ENCODE measurements at places on chromosomes 1 and 21.

GRCh38 chr1:146021050-146021445 is 487 bp downstream of the HJV start:
- DNase-seq = no peak

DNA sequence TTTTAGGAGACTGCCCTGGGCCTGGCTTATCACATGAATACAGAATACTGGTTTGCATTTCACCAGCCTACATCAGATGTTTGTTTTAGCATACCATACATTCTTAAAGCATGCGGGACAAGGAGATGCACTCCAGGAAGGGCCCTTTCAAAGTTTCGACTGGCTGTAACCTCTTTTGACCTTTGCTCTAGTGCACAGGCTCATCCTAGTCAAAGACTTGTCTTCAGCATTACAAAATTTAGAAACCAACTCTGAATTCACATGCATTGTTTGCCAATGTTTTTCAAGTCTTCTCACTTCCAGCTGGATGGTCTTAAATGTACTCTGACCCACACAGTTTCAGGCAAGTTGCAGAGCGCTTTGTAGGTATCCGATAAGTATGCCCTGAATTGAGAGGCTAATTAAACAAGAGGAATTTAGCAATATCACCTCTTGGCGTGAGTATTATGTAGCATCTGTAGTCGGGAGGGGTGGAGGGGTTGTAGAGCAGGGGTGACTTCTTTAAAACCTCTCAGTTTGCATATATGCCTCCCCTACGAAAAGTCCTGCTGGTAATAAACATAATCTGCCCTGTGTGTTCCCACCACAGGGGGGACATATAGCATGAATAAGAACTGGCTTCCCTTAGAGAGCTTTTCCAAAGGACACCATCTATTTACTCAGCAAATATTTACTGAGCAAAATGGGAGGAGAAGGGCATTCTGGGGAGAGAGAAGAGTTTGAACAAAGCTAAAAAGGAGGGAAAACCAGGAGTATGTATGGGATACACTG is 24.4 kb upstream of the AHCYL1 start:
- DNase-seq = no peak

DNA sequence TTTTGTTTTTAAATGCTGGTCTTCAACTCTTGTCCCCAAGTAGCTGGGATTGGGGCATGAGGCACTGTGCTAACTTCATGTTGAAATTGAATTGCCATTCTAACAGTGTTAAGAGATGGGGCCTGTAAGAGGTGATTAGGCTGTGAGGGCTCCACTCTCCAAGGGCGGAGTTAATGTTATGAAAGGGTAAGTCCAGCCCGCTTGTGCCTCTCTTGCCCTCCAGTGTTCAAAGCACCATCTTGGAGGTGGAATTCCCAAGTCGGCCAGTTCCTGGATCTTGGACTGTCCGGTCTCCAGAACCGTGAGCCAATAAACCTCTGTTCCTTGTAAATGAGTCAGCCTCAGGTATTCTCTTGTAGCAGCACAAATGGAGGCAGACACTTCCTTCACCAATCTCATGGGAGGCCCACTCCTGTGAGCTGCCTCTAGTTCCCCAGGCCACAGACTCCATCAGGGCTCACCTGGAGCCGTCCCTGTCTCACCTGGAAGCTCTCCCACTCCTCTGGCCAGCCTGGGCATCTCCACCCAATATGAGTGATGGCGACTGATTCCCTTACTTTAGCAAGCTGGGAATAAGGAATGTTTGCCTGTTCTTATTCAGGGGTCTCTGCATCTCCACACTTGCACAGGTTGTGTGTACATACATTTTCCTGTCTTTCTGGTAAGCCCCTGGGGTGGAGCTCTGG is 15.5 kb downstream of the IBA57 start:
- no peak for DNase-seq

DNA sequence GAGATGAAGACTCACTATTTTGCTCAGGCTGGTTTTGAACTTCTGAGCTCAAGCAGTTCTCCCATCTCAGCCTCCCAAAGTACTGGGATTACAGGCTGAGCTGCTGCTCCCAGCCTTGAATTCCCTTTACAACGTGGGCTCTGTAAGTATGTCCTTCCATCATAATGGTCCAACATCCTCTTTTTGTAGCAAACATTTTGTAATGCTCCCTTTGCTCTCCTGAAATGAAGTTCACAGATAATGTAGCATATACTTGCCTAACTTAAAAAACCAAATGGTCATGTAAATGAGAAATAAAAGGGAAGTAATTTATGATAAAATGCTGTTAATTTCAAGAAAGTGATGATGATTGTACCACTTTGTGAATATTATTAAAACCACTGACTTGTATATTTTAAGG is 30.5 kb upstream of the THEM4 start:
- DNase-seq = no peak

- DNase-seq = no peak
These were observed 45.9 kb downstream of the BARHL2 start for GRCh38 chr1:90671251-90671650.

DNA sequence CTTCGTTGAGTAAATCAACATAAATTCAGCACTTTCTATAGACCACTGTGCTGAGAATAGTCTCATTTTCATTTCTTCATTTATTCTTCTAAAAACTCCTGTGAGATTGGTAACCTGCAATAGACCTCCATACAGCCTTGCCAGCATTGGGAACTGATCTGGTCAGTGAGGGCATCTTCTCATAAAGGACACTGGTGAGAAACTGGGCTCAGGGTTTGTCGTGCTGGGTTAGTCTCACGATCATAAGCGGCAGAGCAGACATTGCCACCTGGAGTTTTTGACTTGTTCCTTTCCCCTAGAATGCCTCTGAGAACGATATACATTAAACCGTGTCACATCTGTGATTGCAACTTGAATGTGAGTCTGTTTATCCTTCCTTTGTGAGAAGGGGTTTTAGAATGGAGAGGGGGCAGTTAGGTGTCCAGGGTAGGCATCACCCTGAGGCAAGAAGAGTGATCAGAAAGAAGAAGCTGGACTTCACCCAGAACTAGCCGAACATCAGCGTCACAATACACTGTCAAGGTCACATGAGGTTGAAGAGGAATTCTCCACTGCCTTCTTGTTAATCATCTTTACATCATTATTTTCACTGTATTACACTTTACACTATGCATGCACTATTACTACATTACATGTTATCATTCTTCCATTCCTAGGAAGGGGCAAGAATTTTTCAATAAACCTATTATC is 1.4 kb upstream of the TTLL7 start:
- no peak for DNase-seq

DNA sequence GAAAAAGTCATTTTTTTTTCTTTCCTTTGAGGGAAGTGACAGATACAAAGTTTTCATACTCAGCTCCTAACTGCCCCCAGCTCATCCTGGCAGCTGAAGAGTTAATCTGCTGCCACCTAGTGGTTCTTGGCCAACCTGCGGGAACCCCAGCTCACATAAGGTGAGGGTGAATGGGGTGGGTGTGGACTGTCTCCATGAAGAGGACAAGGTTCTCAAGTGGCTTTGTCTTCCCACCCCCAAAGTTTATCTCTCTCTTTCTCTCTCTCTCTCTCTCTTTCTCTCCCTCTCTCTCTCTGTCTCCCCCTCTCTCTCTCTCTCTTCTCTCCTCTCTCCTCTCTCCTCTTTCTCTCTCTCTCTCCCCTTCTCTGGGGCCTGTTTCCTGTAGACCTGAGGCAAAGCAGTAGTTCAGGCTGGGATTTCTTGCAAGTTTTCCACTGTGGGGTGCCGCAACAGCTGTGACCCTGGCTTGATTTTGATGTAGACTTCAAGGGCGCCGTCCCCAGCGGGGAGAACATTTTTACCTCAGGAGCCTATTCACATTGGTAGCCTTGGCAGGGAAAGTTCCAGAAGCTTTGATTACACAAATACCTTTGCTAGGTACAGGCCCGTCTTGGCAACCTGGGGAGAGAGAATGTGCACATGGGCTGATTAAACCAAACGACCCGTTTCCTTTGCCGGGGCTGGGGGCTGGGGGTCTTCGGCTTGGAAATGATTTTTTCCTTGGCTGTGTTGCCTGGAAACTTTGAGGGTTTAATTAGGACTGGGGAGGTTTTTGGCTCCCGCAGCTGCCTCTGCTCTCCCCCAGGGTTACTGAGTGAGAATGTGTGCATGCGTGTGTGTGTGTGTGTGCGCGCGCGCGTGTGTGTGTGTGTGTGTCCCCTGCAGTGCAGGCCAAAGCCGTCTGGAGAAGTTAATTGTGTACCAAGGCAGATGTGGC is 135.9 kb downstream of the TM2D1 start:
- DNase-seq = peak; percentile 75

DNA sequence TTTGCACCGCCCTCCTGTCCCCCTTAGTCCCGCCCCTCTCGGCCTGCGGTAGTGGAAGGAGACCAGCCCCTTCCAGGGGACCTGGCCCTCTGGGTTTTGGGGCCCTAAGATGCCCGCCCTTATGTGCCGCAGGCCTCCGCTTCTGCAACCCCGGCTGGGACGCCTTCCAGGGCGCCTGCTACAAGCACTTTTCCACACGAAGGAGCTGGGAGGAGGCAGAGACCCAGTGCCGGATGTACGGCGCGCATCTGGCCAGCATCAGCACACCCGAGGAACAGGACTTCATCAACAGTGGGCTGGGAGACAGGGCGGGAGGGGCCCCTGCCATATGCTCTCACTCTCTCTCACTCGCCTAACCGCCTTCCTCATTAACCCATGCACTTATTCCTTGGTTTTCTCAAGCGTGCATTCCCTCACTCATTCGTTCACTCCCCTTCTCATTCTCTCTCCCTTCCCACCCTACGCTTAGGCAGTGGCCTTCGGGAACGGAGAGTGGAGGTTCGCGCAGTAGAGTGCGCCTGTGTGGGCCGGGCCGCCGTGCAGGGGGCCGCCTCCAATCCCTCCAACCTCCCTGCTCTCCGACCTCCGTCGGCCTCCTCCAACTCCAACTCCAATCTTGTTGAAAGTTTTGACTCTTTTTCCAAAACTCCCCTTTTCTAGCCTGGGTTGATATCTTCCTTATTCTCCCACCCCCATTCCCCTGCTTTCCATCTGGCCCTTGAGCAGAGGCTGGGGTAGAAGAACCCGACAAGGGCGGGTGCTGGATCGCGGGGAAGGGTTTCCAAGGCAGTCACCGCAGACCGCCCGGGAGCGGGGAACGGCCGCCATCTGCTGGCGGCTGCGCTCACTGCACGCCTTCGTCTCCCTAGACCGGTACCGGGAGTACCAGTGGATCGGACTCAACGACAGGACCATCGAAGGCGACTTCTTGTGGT is 15.2 kb downstream of the BCAN start:
- peak; percentile 83 for DNase-seq

DNA sequence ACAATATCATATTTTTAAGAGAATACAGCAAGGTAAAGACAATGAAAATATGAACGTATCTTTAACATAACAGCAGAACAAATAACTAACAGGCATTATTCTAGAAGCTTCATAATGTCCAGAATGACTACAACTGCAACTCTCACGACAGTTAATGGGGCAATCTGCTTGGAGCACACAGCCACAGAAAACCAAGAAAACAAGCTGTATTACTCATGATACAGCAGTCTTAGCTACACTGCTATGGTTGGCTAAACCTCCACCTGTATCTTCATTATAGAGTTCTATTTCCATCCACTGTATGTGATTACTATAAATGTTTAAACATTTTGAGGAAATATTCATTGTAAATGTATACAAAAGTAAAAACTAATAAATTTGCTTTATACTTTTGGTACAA is 139.9 kb downstream of the DPYD start:
- DNase-seq = no peak

- DNase-seq = peak; percentile 78
These were observed 19.8 kb upstream of the PTP4A2 start for GRCh38 chr1:31957701-31958674.

- DNase-seq = peak; percentile 32
These were observed 27.0 kb upstream of the PPP1R15B start for GRCh38 chr1:204438628-204439027.

- no peak for DNase-seq
These were observed 25.2 kb upstream of the ADGRL2 start for GRCh38 chr1:81775510-81775909.

- no peak for DNase-seq
These were observed 33.1 kb downstream of the RAP1GAP start for GRCh38 chr1:21636029-21636428.

GRCh38 chr21:38269576-38269936 is 12.8 kb downstream of the KCNJ15 start:
- DNase-seq = no peak

- DNase-seq = no peak
These were observed 410.3 kb downstream of the SRGAP2C start for GRCh38 chr1:121595089-121595488.

- no peak for DNase-seq
These were observed 34.5 kb upstream of the SLC35D1 start for GRCh38 chr1:67088440-67088839.

DNA sequence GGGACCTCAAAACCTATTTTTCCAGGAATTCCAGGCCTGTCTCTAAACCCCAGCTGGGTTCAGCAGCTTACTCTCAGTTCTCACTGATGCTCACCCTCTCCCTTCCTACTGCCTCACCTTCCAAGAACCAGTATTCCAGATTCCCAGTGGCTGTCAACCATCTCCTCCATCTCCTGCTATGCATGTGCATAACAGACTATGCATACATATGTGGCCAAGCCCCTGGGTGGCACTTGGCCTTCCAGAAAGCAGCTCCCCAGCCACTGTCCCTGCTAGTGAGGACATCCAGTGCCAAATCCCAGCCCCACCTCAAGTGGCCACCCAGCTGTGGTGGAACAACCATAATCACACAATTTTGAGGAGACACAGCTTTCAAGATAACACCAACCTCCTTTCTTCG is 475.7 kb upstream of the PKN2 start:
- DNase-seq = no peak

GRCh38 chr1:156070548-156070947 is 9.6 kb downstream of the RAB25 start:
- no peak for DNase-seq

GRCh38 chr1:1554550-1554925 is 14.1 kb upstream of the TMEM240 start:
- DNase-seq = peak; percentile 20

DNA sequence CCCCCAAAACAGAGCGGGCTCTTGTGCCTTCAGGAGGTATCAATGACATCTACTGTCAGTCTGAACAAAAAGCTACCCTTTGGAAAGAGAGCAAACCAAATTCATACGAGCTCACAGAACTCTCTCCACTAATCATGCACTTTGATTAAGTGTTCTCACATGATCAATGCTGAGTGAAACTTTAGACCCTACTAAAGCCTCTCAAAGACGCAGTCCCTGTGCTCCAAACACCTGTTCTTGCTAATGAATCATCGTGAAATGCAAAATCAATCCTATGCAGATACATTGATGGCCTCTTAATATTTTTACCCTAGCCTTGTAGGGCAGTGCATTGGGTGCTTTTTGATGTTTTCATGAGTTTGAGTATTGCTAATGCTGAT is 113.4 kb downstream of the ZBTB18 start:
- DNase-seq = no peak

GRCh38 chr1:1756661-1757421 is 21.4 kb downstream of the NADK start:
- DNase-seq = no peak
